PC-9 (cell line): ENCODE measurements at places on chromosomes 2 and 18. TPM values are rescaled to one million over a fixed set of nuclear protein-coding genes. Genes with fewer than 3 reads are reported as not detected.

- no peaks in the 10 kb centered on the region for H3K27me3 ChIP-seq
- no peak overlapping the region for H3K27ac ChIP-seq
- no peaks in the 10 kb centered on the region for H3K36me3 ChIP-seq
- no peak for DNase-seq
- no peak overlapping the region for H3K4me3 ChIP-seq
- peaks cover 27% of the 10 kb centered on the region for H3K4me1 ChIP-seq
Measured at GRCh38 chr2:75548036-75548573, 12.6 kb downstream of the EVA1A start.

DNA sequence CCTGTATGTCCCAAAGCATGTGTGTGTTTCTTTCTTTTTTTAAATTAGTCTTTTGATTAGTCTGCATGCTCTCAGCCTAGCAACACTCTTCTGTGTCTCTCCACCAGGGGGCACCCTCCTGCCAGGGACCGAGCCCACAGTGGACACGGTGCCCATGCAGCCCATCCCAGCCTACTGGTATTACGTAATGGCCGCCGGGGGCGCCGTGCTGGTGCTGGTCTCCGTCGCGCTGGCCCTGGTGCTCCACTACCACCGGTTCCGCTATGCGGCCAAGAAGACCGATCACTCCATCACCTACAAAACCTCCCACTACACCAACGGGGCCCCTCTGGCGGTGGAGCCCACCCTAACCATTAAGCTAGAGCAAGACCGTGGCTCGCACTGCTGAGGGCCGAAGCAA lies 93.8 kb downstream of the NRP2 start:
- H3K4me1 ChIP-seq, result no peaks in the 10 kb centered on the region
- no peak overlapping the region for H3K27ac ChIP-seq
- H3K27me3 ChIP-seq, result no peaks in the 10 kb centered on the region
- no peak for DNase-seq

Gene OST4
- total RNA-seq, result 165 and 166 TPM in 2 replicates

Gene CNDP1
- not detected in 2 replicates for total RNA-seq

DNA sequence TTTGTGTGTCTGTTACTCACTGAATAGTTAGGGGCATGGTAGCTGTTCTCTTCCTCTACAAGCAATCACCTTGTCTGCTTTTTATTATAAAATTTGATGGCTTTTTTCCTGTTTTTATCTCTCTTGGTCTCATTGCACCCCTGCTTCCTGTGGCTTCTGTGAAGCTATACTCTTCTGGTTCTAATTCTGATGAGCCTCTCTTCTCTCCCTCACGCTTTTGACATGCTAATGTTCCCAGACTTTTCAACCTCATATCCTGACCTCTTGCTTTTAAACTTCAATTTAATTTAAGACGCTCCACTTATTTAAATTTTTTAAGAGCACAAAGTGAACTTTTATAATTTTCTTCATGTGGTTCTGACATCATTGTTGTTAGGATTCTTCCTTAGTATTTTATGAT lies 361.4 kb downstream of the DLGAP1 start:
- H3K4me3 ChIP-seq, result no peak overlapping the region
- no peaks in the 10 kb centered on the region for H3K36me3 ChIP-seq

Gene FOXI3
- total RNA-seq, result not detected in 2 replicates

- no peak overlapping the region for H3K27ac ChIP-seq
- no peak overlapping the region for H3K4me3 ChIP-seq
- H3K36me3 ChIP-seq, result no peaks in the 10 kb centered on the region
Measured at GRCh38 chr2:153519257-153519875, 40.8 kb upstream of the RPRM start.

Gene LYPD6
- total RNA-seq, result 0.74 and 1.1 TPM in 2 replicates

Gene KCNG2
- not detected in 2 replicates for total RNA-seq

GRCh38 chr2:234630801-234631261 lies 133.9 kb upstream of the ARL4C start:
- H3K4me1 ChIP-seq, result peaks cover 32% of the 10 kb centered on the region
- peak; percentile 63 for DNase-seq
- H3K36me3 ChIP-seq, result no peaks in the 10 kb centered on the region
- no peak overlapping the region for H3K4me3 ChIP-seq
- no peak overlapping the region for H3K27ac ChIP-seq

- no peak for DNase-seq
- no peaks in the 10 kb centered on the region for H3K36me3 ChIP-seq
- H3K27ac ChIP-seq, result no peak overlapping the region
- H3K27me3 ChIP-seq, result no peaks in the 10 kb centered on the region
- H3K4me3 ChIP-seq, result no peak overlapping the region
Measured at GRCh38 chr2:191152482-191153240, 1.9 kb upstream of the STAT4 start.

DNA sequence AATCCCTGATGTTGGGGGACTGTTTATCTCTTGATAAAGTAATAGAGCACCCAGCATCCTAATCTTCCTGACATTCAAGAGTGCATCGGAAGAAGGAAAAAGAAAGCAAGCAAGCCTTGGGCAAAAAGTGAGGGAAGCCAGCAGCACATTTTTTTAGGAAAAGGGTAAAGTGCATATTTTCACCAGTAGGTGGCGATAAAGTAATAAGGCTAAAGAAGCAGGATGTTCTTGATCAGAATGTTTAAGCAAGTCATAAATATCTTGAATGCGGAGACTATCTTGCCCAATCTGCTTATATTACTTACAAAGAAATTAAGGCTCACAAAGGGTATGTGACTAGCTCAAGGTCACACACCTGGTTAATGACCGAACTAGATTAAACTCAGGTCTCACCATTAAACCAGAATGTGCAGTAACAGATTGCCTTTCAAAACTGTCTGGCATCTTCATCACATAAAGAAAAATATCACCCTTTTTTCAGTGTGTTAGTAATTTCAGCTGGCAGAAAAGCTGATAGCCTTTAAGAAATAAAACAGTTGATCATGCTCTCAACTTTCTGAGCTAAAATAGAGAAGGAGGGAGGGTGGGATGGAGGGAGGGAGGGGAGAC lies 83.8 kb downstream of the VIT start:
- no peaks in the 10 kb centered on the region for H3K4me1 ChIP-seq
- no peak overlapping the region for H3K4me3 ChIP-seq
- H3K36me3 ChIP-seq, result no peaks in the 10 kb centered on the region
- H3K27ac ChIP-seq, result no peak overlapping the region
- peak; percentile 49 for DNase-seq

Gene SERPINE2
- 110 and 155 TPM in 2 replicates for total RNA-seq

DNA sequence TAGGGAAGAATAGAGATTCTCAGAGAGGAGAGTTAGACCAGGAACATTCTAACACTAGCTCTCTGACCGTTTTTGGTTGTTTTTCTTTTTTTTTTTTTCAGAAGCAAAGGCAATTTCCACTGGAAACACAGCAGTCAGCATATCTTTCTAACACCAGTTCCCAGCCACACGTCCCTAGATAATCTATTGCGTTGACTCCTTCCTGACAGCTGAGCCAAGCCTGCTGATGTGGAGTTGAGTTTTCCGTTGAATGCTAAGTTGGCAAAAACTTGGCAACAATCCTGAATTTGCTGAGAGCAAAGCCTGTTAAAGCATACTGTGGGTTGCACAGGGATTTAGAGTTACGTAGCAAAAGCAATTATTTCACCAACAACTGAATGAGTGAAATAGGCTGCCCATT lies 19.3 kb downstream of the GAD1 start:
- no peaks in the 10 kb centered on the region for H3K36me3 ChIP-seq
- no peak overlapping the region for H3K27ac ChIP-seq
- DNase-seq, result no peak
- no peaks in the 10 kb centered on the region for H3K27me3 ChIP-seq
- H3K4me3 ChIP-seq, result no peak overlapping the region
- H3K4me1 ChIP-seq, result no peaks in the 10 kb centered on the region

Gene IAH1
- total RNA-seq, result 28.7 and 37.3 TPM in 2 replicates

Gene SIGLEC15
- 0.50 and 1.0 TPM in 2 replicates for total RNA-seq

GRCh38 chr2:8549942-8550341 lies 131.9 kb upstream of the ID2 start:
- no peaks in the 10 kb centered on the region for H3K4me1 ChIP-seq
- no peak overlapping the region for H3K27ac ChIP-seq
- no peak for DNase-seq

Gene OLA1
- total RNA-seq, result 172 and 263 TPM in 2 replicates

Gene LDAH
- total RNA-seq, result 14.6 and 18.3 TPM in 2 replicates

DNA sequence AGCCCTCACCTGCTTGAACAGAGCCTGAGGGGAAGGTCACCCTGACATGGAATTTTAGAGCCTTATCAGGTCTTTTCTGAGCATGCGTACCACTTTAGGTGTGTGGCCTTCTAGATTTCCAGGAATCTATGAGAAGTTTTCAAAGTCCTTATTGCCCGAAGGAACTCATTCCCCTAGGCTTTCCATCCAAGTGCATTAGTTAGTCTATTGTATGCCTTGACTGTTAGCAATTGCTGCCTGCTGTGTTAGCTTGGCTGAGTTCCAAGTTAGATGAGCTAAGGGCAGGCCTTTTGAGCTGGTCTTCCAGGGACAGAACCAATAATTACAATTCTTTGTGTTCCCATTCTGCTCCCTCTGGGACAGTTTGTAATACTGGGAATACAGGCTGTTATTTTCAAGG lies 30.8 kb upstream of the PUM2 start:
- peaks cover 19% of the 10 kb centered on the region for H3K4me1 ChIP-seq
- no peak overlapping the region for H3K4me3 ChIP-seq
- no peaks in the 10 kb centered on the region for H3K36me3 ChIP-seq
- DNase-seq, result peak; percentile 33

GRCh38 chr2:216850665-216851322 lies 9.1 kb downstream of the TNP1 start:
- no peaks in the 10 kb centered on the region for H3K27me3 ChIP-seq
- no peak overlapping the region for H3K27ac ChIP-seq
- H3K4me3 ChIP-seq, result no peak overlapping the region

Gene ALPI
- total RNA-seq, result not detected in 2 replicates

DNA sequence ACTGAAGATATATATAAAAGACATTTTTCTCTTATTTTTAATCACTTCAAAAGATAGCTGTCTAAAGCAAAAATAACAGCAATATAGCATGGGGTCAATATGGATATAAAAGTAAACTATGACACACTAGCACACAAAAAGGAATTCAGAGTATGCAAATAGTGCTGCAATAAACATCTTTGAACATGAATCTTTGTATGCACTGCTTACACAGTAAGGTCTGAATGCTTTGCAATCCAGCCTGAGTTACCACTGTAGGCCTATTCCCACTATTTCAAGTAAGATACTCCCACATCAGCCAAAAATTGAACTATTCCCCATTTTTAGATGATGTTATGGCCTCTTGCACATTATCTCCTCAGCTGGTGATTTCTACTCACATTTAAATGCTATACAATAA lies 27.4 kb upstream of the ERCC3 start:
- no peaks in the 10 kb centered on the region for H3K27me3 ChIP-seq
- H3K36me3 ChIP-seq, result peaks cover 28% of the 10 kb centered on the region
- no peak overlapping the region for H3K4me3 ChIP-seq
- DNase-seq, result no peak

- no peak overlapping the region for H3K4me3 ChIP-seq
- no peaks in the 10 kb centered on the region for H3K36me3 ChIP-seq
- no peaks in the 10 kb centered on the region for H3K27me3 ChIP-seq
- no peaks in the 10 kb centered on the region for H3K4me1 ChIP-seq
Measured at GRCh38 chr18:72863754-72864153, 4.0 kb downstream of the NETO1 start.

Gene CYP26B1
- total RNA-seq, result 0.55 and 1.3 TPM in 2 replicates

- H3K4me3 ChIP-seq, result no peak overlapping the region
- H3K27me3 ChIP-seq, result no peaks in the 10 kb centered on the region
- no peak for DNase-seq
Measured at GRCh38 chr2:110800611-110801402, 68.4 kb downstream of the ACOXL start.

DNA sequence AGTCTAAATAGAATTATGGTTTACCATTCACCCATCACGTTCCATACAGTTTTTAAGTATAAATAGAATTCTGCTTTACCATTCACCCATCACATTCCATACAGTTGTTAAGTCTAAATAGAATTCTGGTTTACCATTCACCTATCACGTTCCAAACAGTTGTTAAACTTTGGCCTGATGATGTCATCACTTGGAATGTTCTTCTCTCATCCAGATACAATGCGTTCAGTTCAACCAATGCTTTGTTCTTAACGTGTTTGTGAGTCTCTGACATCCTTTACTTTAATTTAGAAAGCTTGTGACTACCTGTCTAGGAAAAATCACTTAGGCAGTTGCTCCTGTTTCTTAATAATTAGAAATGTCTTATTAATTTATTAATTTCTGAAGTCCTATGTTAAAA lies 236.3 kb upstream of the RASGRP3 start:
- H3K27me3 ChIP-seq, result no peaks in the 10 kb centered on the region
- no peak for DNase-seq
- no peak overlapping the region for H3K4me3 ChIP-seq
- no peaks in the 10 kb centered on the region for H3K4me1 ChIP-seq
- H3K36me3 ChIP-seq, result no peaks in the 10 kb centered on the region

Gene RFTN2
- not detected in 2 replicates for total RNA-seq
